ENCODE measurements at places on chromosomes 11 and 22.

DNA sequence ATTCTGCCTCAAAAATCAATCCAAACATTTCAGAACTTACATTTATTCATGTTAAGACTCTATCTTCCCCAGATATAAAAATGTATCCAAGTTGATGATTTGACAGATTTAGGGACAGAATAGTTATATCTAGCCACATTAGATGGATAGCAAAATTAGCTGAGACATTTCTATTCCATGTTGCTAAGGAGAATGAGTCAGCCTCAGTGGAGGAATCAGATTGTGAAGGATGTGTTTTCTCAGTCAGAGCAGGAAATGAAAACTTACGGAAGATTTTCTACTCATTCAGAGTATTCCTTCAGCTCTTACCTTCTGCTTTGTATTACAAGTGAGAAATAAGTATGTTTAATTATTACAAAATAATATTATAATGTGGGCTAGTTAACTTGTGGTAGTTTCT is 556.3 kb upstream of the ANO3 start:
- DNase-seq, result no peak

DNA sequence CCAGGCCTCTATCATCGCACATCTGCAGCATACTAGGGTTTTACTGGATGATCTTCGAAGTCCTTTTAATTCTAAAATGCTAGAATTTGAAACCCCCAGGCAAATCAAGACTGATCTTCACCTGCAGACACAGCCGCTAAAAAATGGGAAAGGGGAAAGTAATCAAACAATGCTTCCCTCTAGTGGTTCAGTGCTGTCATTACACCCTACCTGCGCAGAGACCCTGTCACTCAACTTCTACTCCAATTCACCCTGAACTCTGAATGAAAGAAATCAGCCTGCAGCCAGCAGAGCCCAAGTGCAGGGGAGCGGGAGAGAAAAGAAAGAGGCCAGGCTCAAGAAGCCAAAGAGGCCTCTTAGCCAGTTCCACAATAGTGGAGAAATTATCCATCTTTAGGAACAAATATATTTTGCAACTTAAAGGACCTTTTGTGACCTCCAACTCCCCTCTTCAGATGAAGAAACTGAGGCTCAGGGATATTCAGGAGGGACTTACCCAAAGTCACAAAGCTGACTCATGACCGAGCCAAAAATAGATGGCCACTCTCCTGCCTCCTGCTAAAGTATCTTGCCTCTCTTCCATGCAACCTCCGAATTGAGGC is 33.0 kb downstream of the SERGEF start:
- no peak for DNase-seq

DNA sequence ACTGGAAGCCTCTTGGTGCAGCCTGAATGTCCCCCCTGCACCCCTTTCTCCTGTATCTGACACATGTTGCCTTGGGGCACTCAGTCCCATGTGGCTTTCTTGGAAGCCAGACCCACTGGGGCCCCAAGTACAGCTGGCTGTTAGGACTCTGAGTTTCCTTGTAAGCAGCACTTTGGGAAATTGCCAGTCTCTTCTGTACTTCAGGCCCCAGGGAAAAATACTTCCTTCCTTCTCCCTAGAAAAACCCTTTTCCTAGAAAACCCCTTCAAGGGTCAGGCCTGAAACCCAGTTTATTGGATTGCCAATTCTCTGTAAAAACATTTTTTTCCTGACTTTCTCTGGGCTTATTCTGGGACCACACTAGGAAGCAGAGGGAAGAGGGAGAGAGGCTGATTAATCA is 360.3 kb downstream of the TENM4 start:
- no peak for DNase-seq

GRCh38 chr11:92556431-92556830 is 331.8 kb downstream of the FAT3 start:
- no peak for DNase-seq

DNA sequence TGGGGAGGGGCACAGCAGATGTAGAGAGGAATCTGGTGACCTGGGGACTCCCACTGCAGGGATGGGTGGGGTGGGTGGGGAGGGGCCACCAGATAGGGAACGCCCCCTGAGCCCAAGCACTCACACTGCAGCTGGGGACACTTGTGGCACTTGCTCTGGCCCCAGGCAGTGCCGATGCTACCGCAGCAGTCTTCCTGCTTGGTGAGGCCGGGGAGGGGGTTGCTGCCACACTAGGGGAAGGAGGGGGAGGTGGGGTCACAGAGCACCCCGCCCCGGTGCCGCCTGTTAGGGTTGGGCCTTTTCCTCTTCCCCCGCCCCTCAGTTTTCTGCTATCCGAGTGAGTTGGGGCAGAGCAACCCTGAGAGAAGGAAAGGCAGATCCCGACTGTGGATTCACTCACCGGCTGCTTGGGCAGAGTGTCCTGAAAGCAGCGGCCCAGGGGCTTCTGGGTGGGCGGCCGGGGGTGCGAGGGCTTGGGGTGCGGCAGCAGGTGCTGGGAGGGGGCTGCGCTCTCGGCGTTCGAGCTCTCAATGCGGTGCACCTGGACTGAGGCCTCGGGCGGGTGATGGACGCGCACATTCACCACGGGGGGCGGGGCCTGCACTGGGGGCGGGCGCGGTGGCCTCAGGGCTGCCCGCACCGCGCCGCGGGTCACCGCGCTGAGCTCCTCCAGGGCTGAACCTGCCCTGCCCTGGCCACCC is 4.7 kb downstream of the LTBP3 start:
- DNase-seq, result no peak

- no peak for DNase-seq
Measured at GRCh38 chr22:43924877-43925276, 1.3 kb downstream of the PNPLA3 start.

DNA sequence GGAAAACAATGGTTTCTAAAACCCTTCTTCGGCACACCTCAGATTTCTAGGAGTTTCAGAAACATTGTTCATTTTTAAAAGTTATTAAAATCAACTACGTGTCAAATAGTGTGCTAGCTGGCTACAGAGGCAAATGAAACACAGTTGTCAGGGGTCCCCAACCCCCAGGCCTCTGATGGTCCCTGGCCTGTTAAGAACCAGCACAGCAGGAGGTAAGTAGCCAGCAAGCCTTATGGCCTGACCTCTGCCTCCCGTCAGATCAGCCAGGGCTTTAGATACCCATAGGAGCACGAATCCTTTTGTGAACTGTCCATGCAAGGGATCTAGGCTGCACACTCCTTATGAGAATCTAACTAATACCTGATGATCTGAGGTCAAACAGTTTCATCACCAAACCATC is 648.2 kb downstream of the FAM181B start:
- DNase-seq, result no peak

GRCh38 chr11:326842-327580 is 6.4 kb upstream of the IFITM3 start:
- no peak for DNase-seq

DNA sequence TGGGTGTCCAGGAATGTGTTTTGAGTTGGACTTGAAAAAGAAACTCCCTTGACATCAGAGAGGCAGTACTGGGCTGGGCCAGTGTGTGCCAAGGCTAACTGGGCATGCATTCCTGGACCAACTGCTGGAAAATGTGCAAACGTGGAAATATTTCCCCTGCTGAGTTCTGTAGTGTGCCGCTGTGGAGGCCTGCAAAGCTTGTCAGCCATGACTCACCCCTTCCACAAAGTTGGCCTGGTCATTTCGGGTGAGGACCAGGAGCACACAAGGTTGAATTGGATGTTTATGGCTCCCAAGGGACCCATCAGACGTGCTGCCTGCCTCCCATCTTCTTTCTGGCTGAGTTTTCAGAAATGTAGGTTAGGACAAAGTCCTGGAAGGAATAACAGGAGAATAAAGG is 513.1 kb downstream of the MIAT start:
- DNase-seq, result no peak

DNA sequence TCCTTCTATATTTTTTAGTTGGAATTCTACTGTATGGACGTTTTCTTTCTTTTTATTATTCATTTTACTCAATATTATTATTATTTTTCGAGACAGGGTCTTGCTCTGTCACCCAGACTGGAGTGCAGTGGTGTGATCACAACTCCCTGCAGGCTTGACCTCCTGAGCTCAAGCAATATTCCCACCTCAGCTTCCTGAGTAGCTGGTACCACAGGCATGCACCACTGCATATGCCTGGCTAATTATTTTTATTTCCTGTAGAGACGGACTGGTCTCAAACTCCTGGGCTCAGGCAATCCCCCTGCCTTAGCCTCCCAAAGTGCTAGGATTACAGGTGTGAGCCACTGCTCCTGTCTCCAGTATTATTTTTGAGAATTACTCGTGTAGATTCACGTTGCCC is 34.0 kb upstream of the CCDC134 start:
- no peak for DNase-seq

GRCh38 chr11:47144541-47144940 is 32.1 kb downstream of the ARFGAP2 start:
- no peak for DNase-seq

DNA sequence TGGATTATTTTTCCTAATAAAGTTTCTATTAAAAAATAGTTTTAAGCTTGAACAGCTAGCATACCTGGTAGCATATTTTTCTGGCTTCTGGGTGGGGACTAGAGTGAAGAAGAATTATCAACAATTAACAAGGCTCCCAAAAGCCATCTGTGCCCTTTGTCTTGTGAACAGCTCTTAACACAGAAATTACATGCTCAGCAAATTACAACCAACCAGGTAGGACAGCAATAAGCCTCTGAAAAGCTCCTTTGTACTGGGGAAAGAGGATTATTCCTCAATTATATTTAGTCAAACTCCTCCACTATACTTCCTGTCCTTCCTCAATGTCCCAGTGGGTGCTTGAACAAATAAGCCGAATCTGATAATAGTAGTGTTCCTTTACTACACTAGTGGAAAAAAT is 162.8 kb downstream of the RAB38 start:
- no peak for DNase-seq

GRCh38 chr11:1574238-1574932 is 2.3 kb upstream of the DUSP8 start:
- no peak for DNase-seq

DNA sequence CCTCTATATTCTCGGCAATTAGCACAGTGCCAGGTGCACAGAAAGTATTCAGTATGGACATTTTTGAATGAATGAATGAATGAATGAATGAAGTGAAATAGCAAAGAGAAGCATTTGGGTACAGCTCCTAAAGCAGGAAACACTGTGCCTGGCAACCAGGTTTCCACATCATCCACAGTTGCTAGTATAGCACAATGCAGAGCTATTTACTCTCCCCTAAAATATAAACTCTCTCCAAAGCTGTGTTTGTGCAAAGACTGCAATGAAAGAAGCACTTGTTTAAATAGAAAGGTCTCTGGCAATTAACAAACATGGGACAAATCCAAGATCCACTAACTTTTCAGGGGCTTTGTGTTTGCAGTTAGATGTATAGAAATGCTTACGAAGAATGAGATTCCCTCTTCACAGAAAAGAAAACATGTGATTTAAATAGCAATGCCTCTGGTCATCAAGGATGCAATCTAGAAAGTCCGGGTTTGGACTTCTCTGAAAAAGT is 103.0 kb upstream of the OPCML start:
- no peak for DNase-seq

Measured in stimulated activated CD8-positive, alpha-beta memory T cell treated with anti-CD3 and anti-CD28 coated beads, Interleukin-4, amount 100 ng/mL, for 4 hours (primary cell).